ENCODE measurements at places on chromosomes 7 and 10.
A peak's percentile ranks its signal among the peaks of the same experiment; 100 is the strongest.

- no peak for DNase-seq
Observed at GRCh38 chr7:47610506-47611044, 28.7 kb upstream of the TNS3 start.

GRCh38 chr7:70830060-70830395, 301.9 kb upstream of the GALNT17 start:
- no peak for DNase-seq

DNA sequence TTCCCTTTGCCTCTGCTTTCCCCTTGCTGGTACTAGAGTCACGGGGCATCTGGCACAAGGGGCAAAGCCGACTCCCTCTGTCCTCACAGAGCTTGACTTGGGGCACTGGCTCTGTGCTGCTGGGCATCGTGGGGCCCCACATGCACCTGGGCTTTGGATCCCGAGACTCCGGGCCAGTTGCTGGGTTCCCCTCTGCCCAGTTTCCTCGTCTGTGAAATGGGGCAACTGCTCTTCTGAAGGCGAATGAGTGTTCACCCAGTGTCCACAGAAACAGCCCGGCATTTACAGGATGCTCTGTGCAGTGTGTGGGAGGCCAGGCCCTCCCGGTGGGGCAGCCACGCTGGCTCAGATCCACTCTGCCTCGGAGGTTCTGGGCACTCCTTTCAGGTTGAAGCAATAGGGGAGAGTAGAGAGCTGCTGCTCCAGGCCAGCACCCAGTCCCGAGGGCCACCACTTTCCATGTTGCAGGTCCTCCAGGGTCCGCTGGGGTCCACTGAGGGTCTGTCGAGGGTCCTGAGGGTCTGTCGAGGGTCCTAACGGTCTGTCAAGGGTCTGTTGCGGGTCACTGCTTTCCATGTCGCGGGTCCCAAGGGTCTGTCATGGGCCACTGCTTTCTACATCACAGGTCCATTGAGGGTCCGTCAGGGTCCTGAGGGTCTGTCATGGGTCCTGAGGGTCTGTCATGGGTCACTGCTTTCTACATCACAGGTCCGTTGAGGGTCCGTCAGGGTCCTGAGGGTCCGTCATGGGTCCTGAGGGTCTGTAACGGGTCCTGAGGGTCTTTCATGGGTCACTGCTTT, 103.6 kb downstream of the VIPR2 start:
- DNase-seq = no peak

DNA sequence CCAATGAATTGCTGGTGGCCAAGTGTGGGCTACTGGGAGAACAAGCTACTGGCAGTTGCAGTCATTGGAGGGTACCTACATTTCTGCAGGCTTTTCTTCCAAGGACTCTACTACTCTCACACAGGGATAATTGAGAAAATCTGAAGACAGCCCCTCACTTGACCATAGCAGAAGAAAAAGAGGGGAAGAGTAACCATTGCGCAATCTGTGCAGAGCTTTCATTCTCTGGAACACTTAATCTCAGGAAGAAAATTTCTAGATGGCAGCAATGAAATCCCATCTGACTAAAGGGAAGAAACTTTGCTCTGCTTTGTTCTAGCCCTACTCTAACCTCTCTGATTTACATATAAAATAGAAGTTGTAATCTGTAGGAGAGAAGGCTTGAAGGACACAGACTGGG, 1239.6 kb upstream of the SORCS1 start:
- DNase-seq = no peak

DNA sequence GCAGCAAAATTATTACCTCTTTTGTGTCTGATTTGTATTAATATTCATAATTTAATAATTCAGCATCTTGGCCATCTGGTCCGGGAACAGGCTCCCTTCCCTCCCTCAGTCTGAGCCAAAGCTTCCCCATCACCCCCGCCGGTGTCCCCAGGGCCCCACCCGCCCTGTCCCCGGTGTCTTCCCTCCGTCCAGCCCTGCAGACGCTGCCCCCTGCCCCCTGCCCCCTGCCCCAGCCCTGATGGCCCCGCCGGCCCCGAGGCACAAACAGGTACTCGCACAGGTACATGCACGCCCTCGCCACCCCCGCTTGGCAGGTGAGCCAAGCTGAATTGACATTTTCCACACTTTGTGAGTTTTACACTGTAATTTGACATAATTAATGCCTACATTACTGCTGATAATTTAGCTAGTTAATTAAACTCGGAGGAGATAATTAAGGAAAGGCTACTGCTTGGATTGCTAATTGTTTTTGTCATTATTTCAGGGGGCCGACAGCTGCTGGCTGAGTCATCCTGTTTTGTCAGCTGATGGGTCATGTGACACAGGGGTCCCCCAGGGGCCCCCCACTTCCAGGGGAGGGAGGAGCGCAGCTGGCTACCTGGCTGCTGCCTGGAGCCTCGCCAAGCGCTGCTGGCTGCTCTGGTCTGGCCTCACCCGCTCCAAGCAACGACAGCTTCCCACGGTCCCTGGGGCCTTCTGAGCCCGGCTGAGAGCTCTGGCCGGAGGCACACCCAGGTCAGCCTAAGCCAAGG, 36.6 kb downstream of the MICALL2 start:
- DNase-seq = no peak

- DNase-seq = no peak
Observed at GRCh38 chr7:129343099-129343700, 91.0 kb upstream of the STRIP2 start.

GRCh38 chr10:3172081-3172445, 519 bp downstream of the PITRM1 start:
- DNase-seq = no peak

DNA sequence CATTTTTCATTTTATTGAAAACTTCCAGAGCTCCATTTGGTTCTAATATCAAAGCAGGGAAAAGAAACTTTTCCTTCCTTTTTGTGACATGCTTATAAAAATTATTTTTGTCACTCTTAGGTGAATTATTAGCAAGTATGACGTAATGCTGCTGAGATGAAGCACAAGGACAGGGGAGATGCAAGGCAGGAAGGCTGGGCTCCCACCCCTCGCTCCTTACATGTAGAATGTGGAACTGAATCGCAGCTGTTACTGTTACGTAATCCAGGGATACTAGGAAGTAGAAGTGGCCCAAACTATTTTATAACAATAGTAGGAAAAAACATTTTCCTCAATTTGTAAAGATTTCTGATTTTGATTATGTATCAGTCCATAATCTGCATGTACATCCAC, 17.1 kb upstream of the GTPBP4 start:
- DNase-seq = no peak

GRCh38 chr7:28942168-28942567, 16.0 kb downstream of the TRIL start:
- DNase-seq = no peak

GRCh38 chr7:3648276-3648675, 347.2 kb downstream of the SDK1 start:
- DNase-seq = no peak

- DNase-seq = no peak
Observed at GRCh38 chr7:133070562-133070961, 11.3 kb downstream of the CHCHD3 start.

DNA sequence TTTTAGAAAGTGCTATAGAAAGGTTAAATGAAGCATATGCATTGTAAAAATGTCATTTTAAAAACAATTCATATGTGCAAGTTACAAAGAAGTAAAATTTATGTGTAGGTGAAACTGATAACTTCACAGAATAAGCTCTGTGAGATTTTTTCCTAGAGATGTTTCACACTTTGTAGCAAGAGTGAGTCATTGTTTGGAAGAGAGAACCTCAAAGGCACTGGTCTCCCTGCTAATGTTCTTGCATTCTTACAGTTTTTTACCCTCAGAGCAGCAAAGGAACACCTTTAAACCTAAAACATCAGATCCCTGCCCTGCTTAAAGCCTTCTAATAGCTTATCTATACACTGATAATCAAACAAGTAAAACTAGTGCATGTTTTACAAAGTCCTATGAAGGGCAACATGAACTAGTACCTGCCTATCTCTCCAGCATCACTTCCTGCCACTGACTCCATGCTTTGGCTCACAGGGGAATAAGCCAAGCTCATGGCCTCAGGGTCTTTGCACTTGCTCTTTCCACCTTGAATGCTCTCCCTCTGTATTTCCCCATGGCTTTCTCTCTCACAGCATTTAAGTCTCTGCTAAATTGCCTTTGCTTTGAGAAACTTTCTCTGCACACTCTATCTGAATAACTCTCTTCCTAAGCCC, 997.0 kb downstream of the GATA3 start:
- DNase-seq = no peak

GRCh38 chr7:121741896-121742295, 131.1 kb upstream of the PTPRZ1 start:
- no peak for DNase-seq

DNA sequence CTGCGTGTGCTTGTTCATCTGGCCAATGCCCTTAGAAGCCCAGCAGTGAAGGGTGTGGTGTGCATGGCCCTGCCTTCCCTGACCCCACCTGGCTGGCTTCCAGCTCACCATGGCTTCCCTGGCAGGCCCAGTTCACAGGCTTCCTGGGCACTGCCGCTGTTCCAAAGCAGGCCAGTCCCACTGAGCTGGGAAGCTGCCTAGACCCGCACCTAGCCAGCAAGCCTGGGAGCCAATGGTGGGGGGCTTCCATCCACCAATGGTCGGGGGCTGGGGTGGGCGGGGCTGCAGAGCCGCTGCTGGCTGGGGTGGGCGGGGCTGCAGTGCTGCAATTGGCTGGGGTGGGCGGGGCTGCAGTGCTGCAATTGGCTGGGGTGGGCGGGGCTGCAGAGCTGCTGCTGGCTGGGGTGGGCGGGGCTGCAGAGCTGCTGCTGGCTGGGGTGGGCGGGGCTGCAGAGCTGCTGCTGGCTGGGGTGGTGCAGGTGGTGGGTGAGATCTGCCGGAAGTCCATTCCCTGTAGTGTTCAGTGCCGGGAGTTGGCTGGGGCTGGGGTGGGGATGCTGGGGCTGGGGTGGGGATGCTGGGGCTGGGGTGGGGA, 12.4 kb downstream of the CALY start:
- no peak for DNase-seq

DNA sequence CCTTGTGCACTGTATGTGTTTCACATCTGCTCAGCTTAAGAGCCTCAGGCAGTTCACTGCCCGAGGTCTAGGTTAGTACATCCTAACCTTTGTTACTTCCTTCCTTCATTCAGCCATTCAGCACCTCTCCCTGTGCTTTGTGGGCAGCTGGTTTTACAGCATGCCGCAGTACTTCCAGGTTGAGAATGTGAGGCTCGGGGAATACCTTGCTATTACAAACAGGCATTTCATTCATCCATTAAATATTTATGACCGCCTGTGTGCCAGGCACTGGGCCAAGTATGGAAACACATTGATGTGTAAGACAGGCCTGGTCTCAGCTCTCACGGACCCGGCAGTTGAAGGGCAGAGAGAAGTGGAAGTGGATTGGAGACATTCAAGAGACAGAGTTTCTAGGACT, 82.4 kb downstream of the SHH start:
- no peak for DNase-seq

DNA sequence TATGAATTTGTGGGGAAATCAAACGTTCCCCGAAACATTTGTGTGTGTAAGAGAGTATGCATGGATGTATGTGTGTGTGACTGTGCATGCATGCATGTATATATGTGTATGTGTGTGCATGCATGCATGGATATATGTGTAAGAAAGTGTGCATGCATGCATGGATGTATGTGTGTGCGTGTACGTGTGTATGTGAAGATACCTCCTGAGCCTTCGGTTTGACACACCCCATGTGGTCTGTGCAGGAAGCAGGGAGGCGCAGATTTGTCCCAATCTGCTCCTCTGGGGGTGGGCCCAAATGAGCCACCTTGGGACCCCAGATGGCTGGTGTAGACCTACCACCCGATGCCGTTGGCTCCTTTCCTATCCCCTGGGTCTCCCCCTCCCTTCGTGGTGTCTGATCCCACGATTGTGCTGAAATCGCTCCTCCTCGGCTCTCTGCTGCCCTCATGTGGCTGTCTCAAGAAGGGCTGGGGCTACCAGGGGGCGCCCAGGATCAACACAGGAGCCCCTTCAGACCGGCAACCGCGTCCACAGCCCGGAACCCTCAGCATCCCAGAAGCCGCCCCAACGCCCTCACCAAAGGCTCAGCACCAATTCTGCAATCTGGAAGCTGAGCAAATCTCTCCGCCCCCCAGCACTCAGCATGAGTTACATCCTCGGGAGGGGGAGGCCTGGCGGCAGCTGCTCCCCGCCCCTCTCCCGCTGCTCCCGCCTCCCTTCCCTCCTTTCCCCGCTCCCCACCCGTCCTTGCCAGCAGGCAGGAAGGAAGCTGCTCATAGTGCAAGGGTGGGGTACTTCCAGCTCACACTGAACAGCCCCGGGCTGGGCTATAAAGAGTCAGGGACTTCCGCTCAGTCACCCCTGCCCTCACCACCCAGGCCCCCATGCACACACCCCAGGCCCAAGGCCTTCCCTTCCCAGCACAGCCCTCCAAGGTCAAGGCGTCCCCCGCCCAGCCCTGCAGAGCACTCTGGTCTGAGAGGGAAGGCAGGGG, 2.3 kb upstream of the NOS3 start:
- DNase-seq = peak; percentile 88

- no peak for DNase-seq
Observed at GRCh38 chr7:42572056-42572455, 335.0 kb upstream of the GLI3 start.

- DNase-seq = no peak
Observed at GRCh38 chr10:119253433-119254174, 46.2 kb downstream of the GRK5 start.

- no peak for DNase-seq
Observed at GRCh38 chr10:70969188-70969587, 80.8 kb upstream of the PCBD1 start.

DNA sequence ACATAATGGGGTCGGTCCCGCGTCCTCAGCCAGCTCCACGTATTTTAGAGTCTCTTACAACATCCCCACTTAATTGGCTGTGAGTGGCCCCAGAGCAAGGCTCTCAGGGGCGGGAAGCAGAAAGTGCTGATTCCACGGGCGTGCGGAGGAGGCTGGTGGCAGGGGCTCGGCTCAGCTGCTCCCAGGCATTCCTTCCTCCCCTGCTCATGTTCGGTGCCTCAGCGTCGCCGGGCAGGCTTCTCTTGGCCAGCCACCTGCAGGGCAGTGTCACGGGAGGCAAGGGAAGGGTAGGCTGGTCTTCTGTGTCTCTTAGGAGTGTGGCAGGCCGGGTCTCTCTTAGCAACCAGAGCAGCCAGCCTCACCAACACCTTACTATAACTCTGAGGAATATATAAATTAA, 33.8 kb downstream of the IL15RA start:
- no peak for DNase-seq

- no peak for DNase-seq
Observed at GRCh38 chr10:126687121-126687606, 16.7 kb upstream of the C10orf90 start.

DNA sequence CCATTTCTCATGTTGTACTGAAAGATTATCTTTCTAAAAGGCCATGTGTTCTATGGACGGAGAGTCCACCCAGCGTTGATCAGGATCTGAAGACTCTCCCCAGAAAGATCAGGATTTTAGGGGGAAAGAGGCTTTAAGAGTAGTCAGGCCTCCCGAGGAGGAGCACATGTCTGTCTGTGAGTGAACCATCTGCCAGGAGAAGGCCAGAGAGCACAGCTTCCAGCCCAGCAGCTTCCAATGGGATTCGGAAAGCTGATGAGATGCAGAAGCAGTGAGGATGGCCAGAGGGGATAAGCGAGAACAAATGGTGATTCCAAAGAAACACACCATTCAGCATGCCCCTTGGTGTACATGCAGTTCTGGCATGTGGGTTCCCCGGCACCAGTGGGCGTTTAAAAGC, 88.5 kb upstream of the TCERG1L start:
- no peak for DNase-seq

GRCh38 chr10:112832361-112832878, 117.6 kb upstream of the TCF7L2 start:
- DNase-seq = no peak
